A549 treated with dexamethasone at 1 μM for 4 hours (cell line): ENCODE measurements at places on chromosomes 16 and 17. TPM values are rescaled to one million over a fixed set of nuclear protein-coding genes. Genes with fewer than 3 reads are reported as not detected.

Gene TMEM98
- 40.6 to 46.5 TPM (median 42.9 TPM) in 5 replicates for total RNA-seq

Gene SCGB1C2
- total RNA-seq: not detected in 5 replicates

Gene SEPTIN1
- 0.87 to 2.8 TPM (median 2.3 TPM) in 5 replicates for total RNA-seq

Gene TXNDC17
- 336 to 499 TPM (median 364 TPM) in 5 replicates for total RNA-seq

Gene CD300C
- 0.47 to 0.72 TPM (median 0.56 TPM) in 5 replicates for total RNA-seq

Gene SSTR5
- 0.30 to 0.64 TPM (median 0.54 TPM) in 5 replicates for total RNA-seq

Gene PROCA1
- total RNA-seq: 0.87 to 1.6 TPM (median 1.4 TPM) in 5 replicates

Gene CHD9
- 13.0 to 22.3 TPM (median 17.5 TPM) in 5 replicates for total RNA-seq

Gene MAZ
- 141 to 189 TPM (median 187 TPM) in 5 replicates for total RNA-seq

Gene MAP1LC3B
- 76.2 to 96.7 TPM (median 80.7 TPM) in 5 replicates for total RNA-seq

Gene KRT222
- total RNA-seq: 0.25 to 0.51 TPM (median 0.38 TPM) in 5 replicates

Gene SLC6A4
- total RNA-seq: 0.06 to 0.12 TPM in 2 of 5 replicates, not detected in the others

Gene SOCS1
- total RNA-seq: 6.6 to 16.5 TPM (median 12.6 TPM) in 5 replicates

Gene FBXL16
- total RNA-seq: 8.5 to 16.2 TPM (median 15.7 TPM) in 5 replicates

Gene ASGR1
- 0.42 to 0.98 TPM (median 0.77 TPM) in 5 replicates for total RNA-seq

Gene KLHL10
- total RNA-seq: 0.06 to 0.11 TPM (median 0.09 TPM) in 4 of 5 replicates, not detected in the other

Gene SPN
- total RNA-seq: not detected in 5 replicates

Gene KRT39
- total RNA-seq: not detected in 5 replicates

Gene HBQ1
- total RNA-seq: 4.5 to 7.2 TPM (median 6.6 TPM) in 5 replicates

Gene LDAF1
- 14.2 to 17.6 TPM (median 17.1 TPM) in 5 replicates for total RNA-seq

Gene KRTAP9-2
- total RNA-seq: not detected in 5 replicates

Gene CCR7
- 0.44 to 1.0 TPM (median 0.97 TPM) in 5 replicates for total RNA-seq

Gene IKZF3
- total RNA-seq: not detected in 5 replicates

Gene CES5A
- total RNA-seq: not detected in 5 replicates

Gene KRTAP1-1
- not detected in 5 replicates for total RNA-seq

Gene CCL3
- total RNA-seq: not detected in 5 replicates

Gene TOM1L1
- total RNA-seq: 34.2 to 39.7 TPM (median 38.4 TPM) in 5 replicates

Gene HOXB1
- total RNA-seq: not detected in 5 replicates

Gene ALDH3A2
- 146 to 202 TPM (median 177 TPM) in 5 replicates for total RNA-seq

Gene ASPA
- total RNA-seq: not detected in 5 replicates

Gene PNMT
- 0.27 to 0.82 TPM (median 0.52 TPM) in 5 replicates for total RNA-seq

Gene CACNG3
- not detected in 5 replicates for total RNA-seq

Gene SYT17
- total RNA-seq: 9.9 to 12.4 TPM (median 11.5 TPM) in 5 replicates

Gene FOXL1
- 1.4 to 2.2 TPM (median 2.0 TPM) in 5 replicates for total RNA-seq

Gene ATP6V0A1
- 25.9 to 42.7 TPM (median 40.2 TPM) in 5 replicates for total RNA-seq

Gene RRAD
- 64.4 to 86.4 TPM (median 77.1 TPM) in 5 replicates for total RNA-seq

Gene NPIPA8
- total RNA-seq: 0.39 to 1.1 TPM (median 0.86 TPM) in 5 replicates

Gene USP6
- total RNA-seq: 0.02 to 0.05 TPM (median 0.02 TPM) in 5 replicates

Gene P3H4
- total RNA-seq: 25.4 to 35.5 TPM (median 32.2 TPM) in 5 replicates

Gene MPV17L
- 4.2 to 6.7 TPM (median 6.1 TPM) in 5 replicates for total RNA-seq

Gene MATCAP1
- 4.4 to 8.0 TPM (median 6.2 TPM) in 5 replicates for total RNA-seq

Gene KRT9
- total RNA-seq: not detected in 5 replicates
